ENCODE measurements at places on chromosomes 5 and 9.

GRCh38 chr5:10201223-10201868 is 48.3 kb downstream of the ATPSCKMT start:
- no peak for DNase-seq

DNA sequence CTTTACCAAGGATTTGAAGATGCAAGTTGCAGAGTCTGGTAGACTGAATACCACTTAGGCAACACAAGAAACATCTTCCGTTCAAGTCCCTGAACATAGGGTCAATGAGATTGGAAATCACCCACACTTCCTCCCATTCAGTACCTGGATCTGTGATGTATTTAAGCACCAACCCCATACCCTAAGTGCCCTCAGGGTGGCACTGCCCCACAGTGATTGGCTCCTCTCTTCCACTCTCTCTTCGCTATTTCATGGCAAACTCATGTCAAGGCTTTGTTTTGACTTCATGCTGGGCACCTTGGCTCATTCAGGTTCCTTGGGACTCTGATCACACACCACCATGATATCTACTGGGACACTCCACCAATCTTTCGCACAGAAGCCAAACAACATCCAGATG is 53.7 kb downstream of the GGTA1 start:
- no peak for DNase-seq

GRCh38 chr9:107624234-107624948 is 134.8 kb upstream of the KLF4 start:
- no peak for DNase-seq

GRCh38 chr5:51650824-51651223 is 267.6 kb downstream of the ISL1 start:
- DNase-seq: no peak

DNA sequence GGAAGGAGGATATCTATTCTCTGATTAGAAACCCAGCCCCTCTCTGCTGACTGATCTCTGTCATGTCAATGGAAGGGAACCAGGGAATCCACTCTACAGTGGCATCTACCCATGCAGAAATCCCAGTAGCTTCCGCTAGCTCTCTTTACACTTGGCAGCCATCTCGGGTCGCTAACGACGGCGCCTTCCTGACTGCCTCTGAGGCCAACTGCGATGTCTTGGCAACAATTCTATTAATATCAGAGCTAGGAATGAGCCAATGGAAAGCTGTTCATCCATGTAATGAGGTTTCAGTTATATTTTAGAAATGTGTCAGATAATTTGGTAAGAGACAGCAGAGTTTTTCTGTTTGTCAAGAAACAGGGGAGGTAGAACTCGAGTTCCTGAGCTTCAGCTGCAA is 67.6 kb upstream of the ATP10B start:
- no peak for DNase-seq

DNA sequence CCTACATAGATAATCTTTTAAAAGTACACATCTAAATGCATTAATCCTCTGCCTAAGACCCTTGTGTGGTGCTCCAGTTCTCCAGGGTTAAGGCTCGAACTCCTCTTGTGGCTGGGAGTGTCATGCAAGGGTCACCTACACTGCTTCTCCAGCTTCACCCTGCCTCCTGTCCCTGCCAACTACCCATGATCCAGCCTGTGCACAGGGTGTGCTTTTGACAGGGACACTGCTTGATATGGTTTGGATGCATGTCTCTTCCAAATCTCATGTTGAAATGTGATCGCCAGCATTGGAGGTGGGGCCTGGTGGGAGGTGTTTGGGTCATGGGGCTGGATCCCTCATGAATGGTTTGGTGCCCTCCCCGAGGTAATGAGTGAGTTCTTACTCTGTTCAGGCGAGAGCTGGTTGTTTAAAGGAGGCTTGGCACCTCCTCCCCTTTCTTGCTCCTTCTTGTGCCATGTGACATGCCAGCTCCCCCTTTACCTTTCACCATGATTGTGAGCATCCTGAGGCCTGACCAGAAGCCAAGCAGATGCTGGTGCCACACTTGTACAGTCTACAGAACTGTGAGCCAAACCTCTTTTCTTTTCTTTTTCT is 48.5 kb downstream of the SLC22A5 start:
- DNase-seq: no peak

DNA sequence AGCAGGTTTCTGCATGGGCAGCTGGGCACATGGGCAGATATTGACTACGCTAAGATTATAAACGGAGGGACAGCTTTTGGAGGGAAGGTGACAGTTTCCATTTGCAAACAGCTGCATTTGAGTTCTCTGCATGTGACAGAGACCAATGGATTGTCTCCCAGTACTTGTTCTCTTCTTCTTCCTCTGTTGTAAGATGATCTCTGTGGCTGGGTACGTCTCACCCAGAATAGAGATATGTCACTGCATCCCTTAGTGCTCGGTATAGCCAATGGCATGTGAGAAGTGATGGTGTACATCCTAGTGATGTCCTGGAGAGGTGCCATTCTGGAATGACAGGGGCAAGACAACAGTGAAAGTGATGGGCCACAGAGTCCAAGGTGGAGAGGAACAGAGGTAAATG is 171.3 kb downstream of the CFAP90 start:
- DNase-seq: no peak

- no peak for DNase-seq
Observed at GRCh38 chr5:99070822-99071221, 142.0 kb upstream of the CHD1 start.

GRCh38 chr5:55601204-55601618 is 66.4 kb upstream of the PLPP1 start:
- DNase-seq: no peak
